ENCODE measurements at places on chromosomes 12 and 14.

DNA sequence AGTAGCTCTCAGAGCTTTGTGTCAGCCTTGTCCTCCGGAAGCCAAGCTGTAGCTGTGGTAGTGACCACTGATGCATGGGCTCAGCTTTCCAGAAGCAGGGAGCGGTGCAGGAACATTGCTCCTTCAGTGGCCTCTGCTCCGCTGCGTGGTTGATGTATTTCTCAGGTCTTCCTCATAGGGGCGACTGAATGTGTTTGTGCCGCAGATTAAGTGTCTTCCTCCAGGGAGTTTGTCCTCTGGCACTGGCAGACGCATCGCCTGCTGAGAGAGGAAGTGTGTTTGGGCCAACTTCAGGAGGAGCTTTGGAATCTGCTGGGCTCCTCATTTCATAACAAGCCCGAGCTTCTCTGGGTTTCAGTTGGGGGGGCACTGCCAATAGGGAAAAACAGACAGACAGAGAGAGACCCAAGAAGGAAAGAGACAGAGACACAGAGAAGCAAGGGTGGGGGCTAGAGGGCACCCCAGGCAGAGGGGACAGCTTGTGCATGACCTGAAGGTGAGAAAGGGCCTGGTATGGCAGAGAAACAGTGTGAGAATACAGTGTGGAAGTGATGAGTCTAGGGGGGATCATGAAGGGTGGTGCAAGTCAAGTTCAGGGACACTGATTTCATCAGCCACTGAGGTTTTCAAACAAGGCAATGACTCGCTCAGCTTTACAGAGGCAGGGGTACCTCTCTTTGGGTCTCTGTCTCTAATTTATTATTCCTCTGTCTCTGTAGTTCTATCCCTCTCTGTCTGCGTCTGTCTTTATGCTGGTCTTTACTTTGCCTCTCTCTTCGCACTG is 69.4 kb upstream of the PRIMA1 start:
- DNase-seq: no peak

DNA sequence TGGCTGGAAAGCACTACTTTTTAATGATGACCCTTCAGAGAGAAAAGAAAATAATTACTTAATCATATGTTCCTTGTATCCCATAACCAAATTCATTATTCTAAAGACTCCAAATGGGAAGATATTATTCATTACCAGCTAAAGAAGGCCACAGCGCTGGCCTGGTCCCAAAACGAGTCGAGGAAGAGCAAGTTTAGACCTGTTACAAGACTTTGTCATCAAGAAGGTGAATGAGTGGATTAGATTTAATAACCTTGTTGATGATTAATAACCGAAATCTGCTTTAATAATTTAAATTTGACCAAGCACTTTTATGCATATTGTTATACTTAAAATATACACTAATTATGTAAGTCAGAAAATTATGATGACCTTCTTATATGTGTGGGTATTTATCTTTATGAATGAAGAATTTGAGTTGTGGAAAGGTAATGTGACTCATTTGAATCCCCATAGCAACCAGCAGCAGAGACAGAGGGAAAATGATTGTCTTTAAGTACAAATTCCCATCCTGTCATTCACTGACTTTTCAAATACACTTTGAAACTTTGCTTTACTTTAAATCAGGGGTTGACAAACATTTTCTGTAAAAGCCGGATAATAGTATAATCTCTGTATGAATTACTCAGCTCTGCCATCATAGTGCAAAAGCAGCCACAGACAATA is 200.3 kb upstream of the NPAS3 start:
- no peak for DNase-seq

- DNase-seq: no peak
Measured at GRCh38 chr12:116735951-116736599, 1.8 kb downstream of the SPRING1 start.

- DNase-seq: no peak
Measured at GRCh38 chr14:24343795-24344660, 4.2 kb upstream of the RIPK3 start.

DNA sequence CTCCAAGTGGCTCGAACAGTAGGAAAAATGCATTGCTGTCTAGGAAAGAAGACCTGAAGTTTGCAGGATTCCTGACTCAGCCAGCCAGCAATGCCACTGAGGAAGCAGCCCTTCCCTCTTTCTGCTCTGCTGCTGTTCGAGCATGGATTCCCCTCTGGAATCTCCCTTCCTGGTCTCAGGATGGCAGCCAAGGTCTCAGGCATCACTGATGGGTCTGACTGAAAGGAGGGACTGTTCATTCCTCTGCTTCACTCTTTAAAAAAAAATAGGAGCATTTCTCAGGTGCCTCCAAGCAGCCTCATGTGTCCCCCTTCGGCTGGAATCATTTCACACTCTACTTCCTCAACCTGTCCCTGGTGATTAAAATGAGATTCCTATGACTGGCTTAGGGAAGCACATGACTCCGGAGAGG is 62.4 kb downstream of the SLC15A4 start:
- no peak for DNase-seq

GRCh38 chr14:93538413-93538812 is 107.7 kb downstream of the UNC79 start:
- DNase-seq: no peak

GRCh38 chr14:44405011-44405486 is 102.0 kb downstream of the FSCB start:
- no peak for DNase-seq

DNA sequence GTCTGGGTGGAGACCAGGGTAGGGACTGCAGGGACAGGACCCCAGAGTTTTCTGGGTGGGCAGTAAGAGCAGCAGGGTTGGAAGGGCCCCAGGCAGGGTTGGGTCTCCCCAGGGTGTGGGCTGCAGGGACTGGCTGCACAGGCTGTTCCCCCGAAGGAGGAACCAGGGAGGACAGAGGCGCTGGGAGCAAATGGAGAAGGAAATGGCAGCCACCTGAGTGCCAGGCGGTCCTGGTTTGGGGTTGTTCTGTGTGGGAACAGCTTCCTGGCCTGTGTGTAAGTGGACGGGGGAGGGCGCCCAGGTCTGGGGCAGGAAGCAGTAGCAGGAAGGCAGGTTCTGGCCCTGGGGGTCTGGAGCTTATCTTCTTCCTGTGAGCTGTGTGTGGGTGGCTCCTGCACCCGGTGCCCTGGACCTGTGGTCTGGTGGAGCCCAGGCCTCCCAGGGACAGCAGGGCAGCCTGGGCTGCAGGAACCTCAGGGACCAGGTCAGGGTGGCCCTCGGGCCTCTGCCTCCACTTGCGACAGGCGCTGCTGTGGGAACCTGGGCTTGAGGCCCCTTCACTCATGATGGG is 372.8 kb downstream of the TMEM121 start:
- DNase-seq: no peak

GRCh38 chr12:4325966-4326365 is 5.0 kb downstream of the TIGAR start:
- DNase-seq: no peak

All from T follicular helper cell (primary cell).